ENCODE measurements at places on chromosomes 6 and 20.

- no peak for DNase-seq
Observed at GRCh38 chr6:132491303-132491702, 21.6 kb downstream of the STX7 start.

GRCh38 chr20:62350629-62351422 lies 16.3 kb downstream of the LAMA5 start:
- no peak for DNase-seq

DNA sequence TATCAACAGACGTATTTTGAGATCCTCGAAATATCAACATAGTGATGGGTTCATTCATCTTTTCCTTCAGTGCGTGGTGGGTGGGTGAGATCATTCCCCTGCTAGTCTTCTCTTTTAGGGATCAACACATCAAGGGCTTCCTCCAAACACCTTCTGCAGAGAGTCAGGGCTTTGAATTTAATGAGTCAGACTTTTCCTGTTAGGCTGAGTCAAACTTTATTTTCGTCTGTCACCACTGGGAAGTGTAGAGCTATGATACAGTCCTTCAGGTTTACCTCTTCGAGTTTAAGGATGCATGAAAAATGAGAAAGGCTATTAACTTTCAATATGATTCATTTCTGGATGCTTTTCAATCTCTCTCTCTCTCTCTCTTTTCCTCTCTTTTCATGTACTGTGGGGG lies 189.1 kb downstream of the BMP2 start:
- DNase-seq: no peak

- no peak for DNase-seq
Observed at GRCh38 chr6:135280375-135281136, 99.4 kb downstream of the MYB start.

DNA sequence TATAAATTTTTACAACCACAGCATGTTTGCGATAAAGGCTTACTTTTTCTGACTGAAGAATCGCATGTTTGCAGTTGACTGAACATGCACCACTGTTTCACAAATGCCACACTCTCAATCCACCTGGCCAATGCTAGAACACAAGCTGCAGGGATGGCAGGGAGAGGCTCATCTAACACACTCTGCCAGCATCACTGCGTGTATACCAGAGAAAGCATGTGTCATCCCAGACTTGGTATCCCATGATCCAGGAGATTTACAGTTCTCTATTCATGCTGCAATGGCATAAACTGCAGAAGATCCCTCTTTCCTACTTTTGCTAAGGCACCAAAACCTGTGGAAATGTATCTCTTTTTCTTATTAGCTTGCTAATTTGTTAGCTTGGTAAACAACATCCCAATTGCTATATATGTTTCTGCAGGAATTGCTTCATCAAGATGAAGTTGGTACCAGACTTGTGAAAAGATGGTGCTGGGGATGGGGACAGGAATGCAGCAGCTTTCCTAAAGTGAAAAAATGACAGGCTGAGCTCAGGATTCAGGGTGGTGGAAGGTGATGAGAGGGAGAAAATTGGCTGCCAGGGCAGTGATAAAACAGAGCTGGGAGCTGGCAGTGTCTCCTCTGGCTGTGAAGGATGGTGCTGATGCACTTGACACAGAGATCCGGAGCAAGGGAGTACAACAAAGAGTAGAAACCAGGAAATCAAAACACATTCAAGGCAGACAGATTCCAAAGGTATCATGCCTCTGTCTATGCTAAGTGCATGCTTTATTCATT lies 186.9 kb downstream of the HIVEP2 start:
- DNase-seq: no peak

DNA sequence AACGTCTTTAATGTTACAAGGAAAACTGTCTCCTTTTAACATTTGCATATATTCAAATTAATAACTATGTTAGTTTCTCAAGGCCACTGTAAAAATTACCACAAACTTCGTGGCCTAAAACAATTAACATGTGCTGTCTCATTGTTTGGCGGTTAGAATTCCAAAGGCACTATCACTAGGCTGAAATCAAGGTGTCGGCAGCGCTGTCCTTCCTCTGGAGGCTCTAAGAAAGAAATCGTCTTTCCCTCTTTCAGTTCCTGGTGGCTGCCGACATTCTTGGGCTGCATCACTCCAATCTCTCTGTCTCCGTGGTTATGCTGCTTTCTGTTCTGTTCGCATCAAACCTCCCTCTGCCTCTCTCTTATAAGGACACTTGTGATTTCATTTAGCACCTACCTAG lies 4.2 kb downstream of the TPD52L1 start:
- no peak for DNase-seq

GRCh38 chr6:53281518-53282215 lies 67.1 kb downstream of the ELOVL5 start:
- DNase-seq: no peak

DNA sequence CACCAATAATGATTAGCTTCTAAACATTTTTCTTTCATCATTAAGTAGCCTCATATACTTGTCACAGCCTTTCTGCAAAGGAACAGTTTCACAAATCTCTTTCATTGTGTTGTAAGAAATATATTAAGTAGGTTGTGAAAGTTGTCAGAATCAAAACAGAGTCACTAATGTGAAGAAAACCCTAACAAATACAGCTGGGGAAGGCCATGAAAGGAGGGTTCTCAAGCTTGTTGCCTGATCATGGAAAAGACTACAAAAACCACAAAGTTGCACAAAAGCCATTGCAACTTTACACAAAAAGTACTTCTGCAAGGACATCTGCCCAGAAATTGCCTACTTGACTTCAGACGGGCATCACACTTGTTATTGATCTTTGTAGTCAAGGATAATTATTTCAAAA lies 216.1 kb downstream of the ALDH8A1 start:
- no peak for DNase-seq

GRCh38 chr20:47062226-47062890 lies 167.7 kb downstream of the EYA2 start:
- no peak for DNase-seq

- DNase-seq: no peak
Observed at GRCh38 chr6:28721372-28721771, 195.7 kb downstream of the GPX5 start.

DNA sequence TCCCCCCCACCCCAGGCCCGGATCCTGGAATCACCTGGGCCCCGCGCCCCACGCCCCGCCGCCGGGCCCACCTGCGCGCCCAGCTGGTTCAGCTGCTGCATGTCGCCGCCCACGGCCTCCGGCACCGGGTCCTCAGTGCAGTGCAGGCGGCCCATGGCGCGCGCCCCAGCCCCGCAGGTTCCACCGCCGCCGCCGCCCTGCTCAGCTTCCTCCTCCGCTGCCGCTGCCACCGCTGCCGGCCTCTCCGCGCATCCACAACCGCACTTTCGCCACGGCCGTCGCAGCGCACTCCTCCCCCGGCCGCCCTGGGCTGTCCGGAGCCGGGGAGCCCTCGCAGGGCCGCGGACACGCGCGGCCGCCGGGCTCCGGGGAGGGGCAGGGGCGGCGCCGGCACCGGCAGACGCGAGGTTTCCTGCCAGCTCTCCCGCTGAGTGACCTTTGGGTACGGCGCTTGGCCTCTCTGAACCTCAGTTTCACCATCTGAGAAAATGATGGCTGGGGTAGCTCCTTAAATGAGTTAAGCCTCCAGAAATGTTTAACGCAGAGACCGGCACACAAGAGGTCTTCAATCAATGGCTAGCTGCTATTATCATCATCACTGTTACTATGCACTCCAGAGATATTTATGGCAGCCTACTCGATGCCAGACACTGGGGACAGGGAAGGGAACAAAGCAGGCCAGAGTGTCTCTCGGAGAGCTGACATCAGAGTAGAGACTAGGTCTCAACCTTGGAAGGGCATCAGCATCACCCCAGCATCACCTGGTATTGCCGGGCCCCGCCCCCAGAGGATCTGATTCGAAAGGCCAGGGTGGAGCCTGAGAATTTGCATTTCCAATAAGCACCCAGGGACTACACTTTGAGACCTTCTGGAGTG lies at the start of gene COMMD7:
TSS of gene COMMD7 (minus strand) at position 231 of the 876 bp plus-strand sequence. CDS start at position 155, 76 bp downstream.
- DNase-seq: peak; percentile 41
